SJCRH30 (cell line): ENCODE measurements at places on chromosomes 16 and 17.

DNA sequence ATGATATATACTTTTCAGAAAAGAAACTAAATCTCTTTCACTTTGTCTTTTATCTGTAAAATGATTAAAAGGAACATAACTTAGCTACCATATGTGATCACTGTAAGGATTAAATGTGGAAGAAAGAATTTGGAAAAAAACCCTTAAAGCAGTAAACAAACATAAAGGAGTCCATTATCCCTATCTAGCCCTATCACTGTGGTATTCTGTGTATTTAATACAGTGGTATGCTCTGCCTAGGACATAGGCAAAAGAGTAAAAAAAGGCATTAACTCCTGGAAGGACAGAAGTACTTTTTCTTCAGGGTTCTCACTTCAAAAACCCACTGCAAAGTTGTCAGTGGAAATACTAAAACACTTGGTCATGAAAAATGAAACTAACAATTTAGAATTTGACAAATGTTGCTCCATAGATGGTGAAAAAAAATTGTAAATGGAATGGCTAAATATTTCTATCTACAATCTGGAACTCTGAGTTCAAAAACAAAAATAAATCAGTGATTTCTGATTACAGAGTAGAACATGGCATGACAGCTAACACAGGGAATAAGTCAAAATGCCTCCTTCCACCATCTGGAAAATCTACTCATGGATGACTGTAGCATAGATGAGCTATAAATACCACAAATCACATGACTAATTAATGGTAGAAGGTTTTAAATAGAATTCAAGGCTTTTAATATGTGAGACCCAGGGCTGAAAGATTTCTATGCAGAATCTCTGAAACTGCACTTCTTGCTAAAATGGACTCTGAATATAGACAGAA lies 140.1 kb downstream of the ITFG1 start:
- no peak for DNase-seq

GRCh38 chr16:55081622-55082590 lies 151.2 kb downstream of the IRX5 start:
- no peak for DNase-seq

GRCh38 chr16:80775450-80775849 lies 28.9 kb downstream of the CDYL2 start:
- no peak for DNase-seq

- no peak for DNase-seq
Measured at GRCh38 chr16:72785886-72786285, 262.0 kb downstream of the ZFHX3 start.

DNA sequence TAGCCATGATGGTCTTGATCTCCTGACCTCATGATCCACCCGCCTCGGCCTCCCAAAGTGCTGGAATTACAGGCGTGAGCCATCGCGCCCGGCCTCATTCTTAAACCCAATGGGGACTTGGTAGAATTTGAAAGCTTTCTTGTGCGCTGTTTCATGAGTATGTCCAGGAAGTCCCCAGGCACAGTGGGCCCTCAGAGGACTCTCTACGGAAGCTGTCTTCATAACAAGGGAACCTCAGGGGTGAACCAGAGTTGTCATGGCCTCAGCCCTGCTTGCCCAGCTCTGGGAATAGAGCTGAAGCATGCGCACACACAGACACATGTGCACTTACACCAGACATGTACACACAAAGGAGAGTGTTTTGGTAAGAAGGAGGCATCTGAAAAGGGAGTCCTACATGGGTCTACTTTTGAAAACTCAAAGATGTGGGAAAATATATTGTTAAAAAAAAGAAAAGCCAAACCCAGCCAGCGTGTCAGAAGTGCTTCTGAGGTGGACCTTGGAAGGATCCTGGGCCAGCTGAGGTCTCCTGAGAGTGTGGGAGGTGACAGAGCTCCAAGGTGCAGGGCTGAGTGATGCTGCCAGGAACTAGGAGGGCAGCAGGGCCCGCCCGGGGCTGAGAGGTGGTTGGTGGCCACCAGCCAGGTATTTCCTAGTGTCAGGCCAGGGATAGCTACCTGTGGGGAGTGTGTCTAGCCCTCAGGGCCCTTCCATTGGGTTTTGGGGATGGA lies 54.6 kb downstream of the EPN2 start:
- no peak for DNase-seq

DNA sequence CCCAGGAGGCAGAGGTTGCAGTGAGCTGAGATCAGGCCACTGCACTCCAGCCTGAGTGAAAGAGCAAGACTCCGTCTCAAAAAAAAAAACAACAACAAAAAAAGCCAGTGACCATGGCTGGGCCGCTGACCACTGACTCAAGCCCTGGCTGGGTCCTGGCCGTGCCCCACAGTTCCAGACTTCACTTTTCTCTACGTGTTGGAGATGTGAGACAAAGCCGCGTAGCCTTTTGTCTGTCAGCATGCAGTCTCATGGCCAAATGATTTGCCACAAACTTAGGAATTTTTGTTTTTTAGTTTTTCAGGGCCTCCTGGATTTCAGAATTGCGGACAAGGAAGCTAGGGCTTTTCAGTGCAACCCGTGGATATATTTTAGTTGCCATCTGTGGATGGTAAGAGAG lies 89.3 kb upstream of the CIBAR2 start:
- DNase-seq: no peak

DNA sequence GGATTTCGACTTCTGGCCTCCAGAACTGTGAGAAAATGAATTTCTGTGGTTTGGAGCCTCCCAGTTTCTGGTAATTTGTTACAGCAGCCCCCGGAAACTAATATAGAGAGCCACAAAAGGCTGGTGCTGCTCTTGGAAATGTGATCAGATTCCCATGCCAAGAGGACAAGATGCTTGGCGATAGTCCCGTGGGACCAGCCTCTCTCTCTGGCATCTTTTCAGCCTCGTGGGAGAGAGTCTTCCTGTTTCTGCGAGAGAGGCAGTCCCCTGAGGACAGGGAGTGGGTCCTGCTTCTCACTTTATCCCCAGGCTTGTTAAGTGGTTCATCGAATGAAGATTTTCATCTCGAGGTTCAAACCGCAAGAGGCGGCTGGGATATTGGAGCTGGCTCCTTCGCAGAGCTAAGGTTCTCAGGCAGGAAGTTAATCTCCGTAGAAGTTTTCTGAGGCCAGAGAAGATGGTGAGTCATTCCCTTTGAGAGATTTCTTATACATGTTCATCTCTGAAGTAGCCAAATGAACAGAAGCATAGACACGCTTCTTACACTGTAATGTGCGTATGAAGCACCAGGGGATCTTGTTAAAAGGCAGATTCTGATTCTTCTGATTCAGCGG lies 211.6 kb upstream of the SDK2 start:
- DNase-seq: no peak

GRCh38 chr17:40023590-40024292 lies 8.5 kb downstream of the CSF3 start:
- DNase-seq: peak; percentile 47

GRCh38 chr16:68250951-68251350 lies 5.8 kb downstream of the PLA2G15 start:
- no peak for DNase-seq

- DNase-seq: no peak
Measured at GRCh38 chr17:58321571-58322525, 6.7 kb downstream of the TSPOAP1 start.

DNA sequence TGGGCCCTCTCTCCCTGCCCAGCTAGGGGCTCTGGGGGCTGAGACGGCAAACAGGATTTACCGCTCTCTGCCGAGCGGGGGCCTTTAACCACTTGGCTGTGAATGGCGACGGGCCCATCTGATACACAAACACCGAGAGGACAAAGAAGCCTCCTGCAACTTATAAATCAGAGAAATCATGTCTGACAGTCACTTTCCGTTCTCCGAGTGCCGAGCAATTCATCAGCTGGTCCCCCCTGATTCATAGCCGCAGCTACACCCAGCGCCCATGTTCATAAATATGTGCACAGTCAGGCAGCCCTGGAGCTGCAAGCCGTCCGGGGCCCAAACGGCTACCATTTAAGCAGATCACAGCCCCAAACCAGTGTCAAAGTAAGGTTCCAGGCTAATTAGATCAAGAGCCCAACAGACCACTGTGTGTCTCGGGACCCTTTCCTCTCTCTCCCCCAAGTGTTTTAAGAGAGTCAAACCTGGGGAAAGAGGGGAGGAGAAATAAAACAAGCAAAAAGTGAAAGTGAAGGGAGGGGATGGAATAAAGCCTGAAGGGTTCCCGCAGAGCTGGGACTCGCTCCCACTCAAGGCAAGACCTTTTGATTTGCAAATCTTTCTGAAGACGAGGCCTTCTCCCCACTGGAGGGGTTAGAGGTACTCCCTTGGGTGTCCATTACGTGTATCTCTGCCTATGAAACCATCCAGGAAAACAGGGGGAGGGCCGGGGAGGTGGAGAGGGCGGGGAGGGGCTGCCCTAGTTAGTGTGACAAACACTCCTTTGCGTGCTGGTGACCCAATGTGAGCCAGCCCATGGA lies 154.7 kb downstream of the C16orf78 start:
- DNase-seq: peak; percentile 18

GRCh38 chr16:22055881-22056280 lies 36.5 kb upstream of the VWA3A start:
- no peak for DNase-seq

DNA sequence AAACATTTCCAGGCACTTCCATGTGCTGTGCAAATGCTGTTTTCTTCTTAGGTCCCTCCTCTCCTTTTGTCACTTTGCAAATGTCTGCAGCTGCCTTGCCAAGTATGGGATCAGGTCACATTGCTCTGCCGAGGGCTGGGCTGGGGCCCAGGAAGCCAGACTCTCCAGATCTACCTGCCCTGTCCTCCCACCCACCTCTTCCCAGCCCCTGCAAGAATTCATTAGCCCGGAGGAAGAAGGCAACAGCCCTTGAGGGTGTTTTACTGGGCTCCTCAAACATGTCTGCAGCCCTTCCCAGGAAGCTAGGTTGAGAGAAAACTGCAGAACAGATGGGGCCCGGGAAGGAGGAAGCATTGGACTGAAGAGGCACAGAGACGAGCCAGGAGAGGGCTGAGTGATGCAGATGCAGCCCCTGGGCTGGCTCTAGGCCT lies 47.1 kb downstream of the WSB1 start:
- no peak for DNase-seq

DNA sequence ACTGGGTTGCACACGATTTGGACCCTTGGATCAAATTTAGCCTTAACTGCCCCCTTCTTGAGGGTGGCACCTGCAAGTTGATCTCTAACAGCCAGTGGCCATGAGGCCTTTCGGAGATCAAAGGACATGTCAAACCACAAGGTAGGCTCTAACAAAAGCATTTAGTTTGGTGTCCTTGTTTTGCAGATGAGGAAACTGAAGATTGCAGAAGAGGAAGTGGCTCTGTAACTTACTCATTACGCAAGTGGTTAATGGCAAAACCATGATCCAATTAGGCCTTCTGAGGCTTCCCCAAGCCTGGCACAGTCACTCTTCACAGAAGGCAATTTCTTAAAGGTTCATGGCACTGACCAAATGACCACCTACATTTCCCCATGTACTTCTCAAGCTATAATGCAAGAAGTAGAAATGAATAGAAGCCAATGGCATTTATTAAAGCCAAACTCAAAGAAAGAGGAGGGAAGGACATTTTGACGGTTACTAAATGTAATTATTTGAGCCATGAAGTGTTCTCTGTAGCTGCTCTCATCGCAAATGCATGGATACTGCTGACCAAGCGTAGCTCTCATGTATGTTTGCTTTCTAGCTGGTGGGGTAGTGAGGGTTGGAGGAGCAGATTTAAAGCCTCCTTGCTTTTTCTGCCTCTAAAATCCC lies 32.8 kb upstream of the ABCC12 start:
- DNase-seq: no peak

DNA sequence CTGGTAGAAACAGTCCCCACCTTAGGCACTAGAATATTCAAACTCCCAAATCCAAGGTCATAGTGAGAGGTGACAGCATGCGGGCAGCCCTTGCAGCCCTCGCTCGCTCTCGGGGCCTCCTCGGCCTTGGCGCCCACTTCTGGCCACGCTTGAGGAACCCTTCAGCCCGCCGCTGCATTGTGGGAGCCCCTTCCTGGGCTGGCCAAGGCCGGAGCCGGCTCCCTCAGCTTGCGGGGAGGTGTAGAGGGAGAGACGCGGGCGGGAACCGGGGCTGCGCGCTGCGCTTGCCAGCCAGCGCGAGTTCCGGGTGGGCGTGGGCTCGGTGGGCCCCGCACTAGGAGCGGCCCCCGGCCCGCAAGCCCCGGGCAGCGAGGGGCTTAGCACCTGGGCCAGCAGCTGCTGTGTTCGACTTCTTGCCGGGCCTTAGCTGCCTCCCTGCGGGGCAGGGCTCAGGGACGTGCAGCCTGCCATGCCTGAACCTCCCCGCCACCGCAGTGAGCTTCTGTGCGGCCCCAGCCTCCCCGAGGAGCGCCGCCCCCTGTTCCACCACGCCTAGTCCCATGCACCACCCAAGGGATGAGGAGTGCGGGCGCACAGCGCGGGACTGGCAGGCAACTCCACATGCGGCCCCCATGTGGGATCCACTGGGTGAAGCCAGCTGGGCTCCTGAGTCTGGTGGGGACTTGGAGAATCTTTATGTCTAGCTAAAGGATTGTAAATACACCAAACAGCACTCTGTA lies 45.0 kb downstream of the KPNA2 start:
- DNase-seq: no peak

- DNase-seq: no peak
Measured at GRCh38 chr17:1362964-1363363, 37.1 kb downstream of the YWHAE start.

DNA sequence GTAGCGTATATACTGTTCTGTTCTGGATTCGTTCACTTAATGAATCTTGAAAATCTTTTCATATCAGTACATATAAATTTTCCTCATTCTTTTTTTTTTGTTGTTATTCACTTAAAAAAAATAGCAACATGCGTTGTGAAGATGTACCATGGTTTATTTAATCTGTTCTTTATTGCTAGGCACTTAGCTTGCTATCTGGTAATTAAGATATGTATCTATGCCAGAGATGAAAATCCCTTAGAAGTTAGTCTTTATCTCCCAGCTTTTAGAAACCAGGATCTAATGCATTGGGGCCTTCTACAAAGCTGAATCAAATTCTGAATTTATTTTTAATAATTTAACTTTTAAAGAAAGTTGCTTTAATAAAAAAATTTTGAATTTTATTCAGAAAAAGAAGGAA lies 13.0 kb upstream of the DNAJA2 start:
- DNase-seq: no peak

DNA sequence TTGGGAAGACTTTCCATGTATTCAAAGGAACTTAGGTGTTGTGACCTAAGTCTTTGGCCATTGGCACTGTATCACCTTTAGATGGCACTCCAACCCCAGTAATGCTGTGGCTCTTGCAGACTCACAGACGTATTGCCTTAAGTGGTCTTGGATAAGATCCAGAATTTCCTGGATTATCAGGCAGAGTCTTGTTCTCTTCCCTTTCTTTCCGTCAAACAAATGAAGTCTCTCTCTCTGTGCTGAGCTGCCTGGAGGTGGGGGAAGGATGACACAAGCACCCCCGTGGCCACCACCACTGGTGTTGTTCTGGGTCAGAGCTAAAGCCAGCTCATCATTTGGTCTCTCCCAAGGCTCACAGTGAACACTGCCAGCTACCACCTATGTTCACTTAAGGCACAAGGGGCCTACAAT lies 789.9 kb upstream of the KIF2B start:
- peak; percentile 78 for DNase-seq
